ENCODE measurements at places on chromosomes 6 and 20. TPM values are rescaled to one million over a fixed set of nuclear protein-coding genes. Genes with fewer than 3 reads are reported as not detected.

TBCC gene
- 48.4 TPM for total RNA-seq

DNA sequence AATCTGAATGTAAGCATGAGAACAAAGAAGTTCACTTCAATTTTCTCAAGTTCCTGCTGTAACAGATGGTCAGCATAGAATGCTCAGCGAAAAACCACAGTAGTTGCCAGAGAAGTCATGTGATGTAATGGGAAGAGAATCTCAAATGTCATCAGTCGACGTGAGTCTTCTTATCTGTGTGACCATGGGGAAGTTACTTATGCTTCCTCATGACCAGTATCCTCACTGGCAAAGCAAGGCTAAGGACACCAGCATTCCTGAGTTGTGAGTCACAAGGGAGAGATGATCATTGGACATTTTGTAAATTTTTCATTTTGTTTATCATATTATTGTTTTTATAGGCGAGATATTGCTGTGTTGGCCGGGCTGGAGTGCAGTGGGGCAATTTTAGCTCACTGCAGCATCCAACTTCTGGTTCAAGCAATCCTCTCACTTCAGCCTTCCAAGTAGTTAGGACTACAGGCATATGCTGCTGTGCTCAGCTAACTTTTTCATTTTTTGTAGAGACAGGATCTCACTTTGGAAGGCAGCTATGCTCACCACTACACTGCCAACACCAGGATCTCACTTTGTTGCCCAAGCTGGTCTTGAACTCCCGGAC, 21.9 kb downstream of the SGK1 start:
- H3K4me3 ChIP-seq = no peak overlapping the region
- H3K4me1 ChIP-seq = peaks cover 25% of the 10 kb centered on the region
- no peaks in the 10 kb centered on the region for H3K36me3 ChIP-seq
- no peaks in the 10 kb centered on the region for H3K27me3 ChIP-seq

GRCh38 chr6:166477647-166478365, 95.1 kb upstream of the MPC1 start:
- no peak for DNase-seq
- H3K4me3 ChIP-seq = no peak overlapping the region
- no peaks in the 10 kb centered on the region for H3K27me3 ChIP-seq
- no peak overlapping the region for H3K27ac ChIP-seq

- no peak overlapping the region for H3K4me3 ChIP-seq
- no peaks in the 10 kb centered on the region for H3K27me3 ChIP-seq
- H3K36me3 ChIP-seq = no peaks in the 10 kb centered on the region
- peaks cover 9% of the 10 kb centered on the region for H3K4me1 ChIP-seq
- no peak overlapping the region for H3K27ac ChIP-seq
- DNase-seq = no peak
Observed at GRCh38 chr6:151502499-151502898, 8.7 kb downstream of the CCDC170 start.
